ENCODE measurements at places on chromosomes 7 and 10.
A peak's percentile ranks its signal among the peaks of the same experiment; 100 is the strongest.

DNA sequence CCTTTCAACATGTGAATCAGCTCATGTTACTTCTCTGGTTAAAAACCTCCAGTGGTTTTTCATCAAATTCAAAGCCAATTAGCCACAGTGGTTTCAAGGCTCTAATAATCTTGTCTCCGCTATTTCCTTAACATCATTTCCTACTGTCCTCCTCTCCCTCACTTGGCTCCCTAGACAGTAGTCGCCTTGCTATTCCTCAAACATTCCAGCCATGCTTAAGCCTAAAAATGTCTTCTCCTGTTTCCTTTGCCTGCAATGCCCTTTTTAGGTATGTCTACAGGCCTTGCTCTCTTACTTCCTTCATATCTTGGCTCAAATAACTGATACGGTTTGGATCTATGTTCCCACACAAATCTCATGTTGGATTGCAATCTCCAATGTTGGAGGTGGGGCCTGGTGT lies 779.4 kb upstream of the LRRN3 start:
- no peak for DNase-seq

DNA sequence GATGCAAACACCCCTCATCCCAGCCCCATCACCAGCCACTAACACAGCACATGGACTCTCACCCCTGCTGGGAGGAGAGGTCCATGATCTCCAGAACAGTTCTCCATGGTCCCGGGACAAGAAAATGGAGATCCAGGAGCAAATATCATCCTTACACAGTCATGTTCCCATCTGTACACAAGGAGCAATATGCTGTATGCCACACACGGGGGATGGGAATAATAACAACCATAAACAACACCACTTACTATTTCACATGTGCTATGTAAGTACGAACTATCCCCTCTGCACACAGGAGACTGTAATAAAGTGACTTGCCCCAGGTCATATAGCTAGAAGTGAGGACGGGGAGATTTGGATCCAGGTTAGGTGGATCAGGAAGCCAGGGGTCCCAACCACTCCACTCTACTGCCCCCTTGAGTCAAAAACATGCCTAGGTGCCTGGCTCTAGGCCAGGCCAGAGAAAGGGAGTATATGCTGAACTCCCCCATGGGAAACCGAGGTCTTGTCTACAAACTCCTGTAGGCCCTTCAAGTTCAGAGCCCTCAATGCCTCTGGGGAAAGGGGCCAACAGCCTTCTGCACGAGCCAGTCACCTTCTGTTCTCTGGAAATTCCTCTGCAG lies 34.1 kb downstream of the LRRC20 start:
- no peak for DNase-seq

DNA sequence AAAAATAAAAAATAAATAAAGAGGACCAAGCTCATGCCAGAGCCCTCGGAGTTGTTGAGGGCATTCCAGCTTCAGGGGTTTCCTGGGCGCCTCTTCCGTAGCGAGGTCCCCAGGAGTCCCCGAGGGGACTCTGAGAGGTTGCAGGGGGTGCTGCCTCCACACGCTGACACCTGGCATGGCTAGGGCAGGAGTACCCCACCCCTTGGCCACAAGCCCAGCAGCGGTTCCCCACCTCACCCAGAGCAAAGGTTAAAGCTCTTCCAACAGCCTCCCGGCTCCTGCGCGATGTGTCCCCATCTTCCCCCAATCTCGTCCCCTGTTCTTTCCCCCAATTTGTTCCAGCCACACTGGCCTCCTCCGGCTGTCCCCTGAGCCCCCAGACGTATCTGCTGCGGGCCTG lies 4.5 kb downstream of the AMZ1 start:
- no peak for DNase-seq

GRCh38 chr10:50291261-50291850 lies 40.0 kb upstream of the ASAH2 start:
- DNase-seq: no peak

- no peak for DNase-seq
These were observed 11.1 kb downstream of the FAM53B start for GRCh38 chr10:124732931-124733570.

GRCh38 chr7:78792624-78793023 lies 660.8 kb downstream of the MAGI2 start:
- no peak for DNase-seq

GRCh38 chr7:67896721-67897120 lies 900.1 kb downstream of the TYW1 start:
- DNase-seq: no peak

DNA sequence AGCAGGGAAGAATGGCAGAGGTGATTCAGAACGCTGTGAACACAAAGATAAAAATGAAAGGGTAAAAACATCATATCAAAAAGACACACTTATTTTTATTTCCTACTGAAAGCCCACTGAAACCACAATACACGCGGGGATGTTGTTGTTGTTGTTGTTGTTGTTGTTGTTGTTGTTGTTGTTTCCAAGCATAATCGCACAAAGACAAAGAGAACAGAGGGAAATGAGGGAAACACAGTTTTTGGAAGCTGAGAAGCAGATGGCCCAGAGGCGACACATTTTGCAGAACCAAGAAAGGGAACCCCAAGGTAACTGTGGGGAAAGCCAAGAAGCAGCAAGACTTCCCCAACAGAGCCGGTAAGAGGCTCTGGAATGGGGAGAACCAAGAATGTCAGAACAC lies 113.9 kb downstream of the PARD3 start:
- DNase-seq: no peak

GRCh38 chr10:30747633-30748032 lies 118.1 kb upstream of the LYZL2 start:
- DNase-seq: no peak

DNA sequence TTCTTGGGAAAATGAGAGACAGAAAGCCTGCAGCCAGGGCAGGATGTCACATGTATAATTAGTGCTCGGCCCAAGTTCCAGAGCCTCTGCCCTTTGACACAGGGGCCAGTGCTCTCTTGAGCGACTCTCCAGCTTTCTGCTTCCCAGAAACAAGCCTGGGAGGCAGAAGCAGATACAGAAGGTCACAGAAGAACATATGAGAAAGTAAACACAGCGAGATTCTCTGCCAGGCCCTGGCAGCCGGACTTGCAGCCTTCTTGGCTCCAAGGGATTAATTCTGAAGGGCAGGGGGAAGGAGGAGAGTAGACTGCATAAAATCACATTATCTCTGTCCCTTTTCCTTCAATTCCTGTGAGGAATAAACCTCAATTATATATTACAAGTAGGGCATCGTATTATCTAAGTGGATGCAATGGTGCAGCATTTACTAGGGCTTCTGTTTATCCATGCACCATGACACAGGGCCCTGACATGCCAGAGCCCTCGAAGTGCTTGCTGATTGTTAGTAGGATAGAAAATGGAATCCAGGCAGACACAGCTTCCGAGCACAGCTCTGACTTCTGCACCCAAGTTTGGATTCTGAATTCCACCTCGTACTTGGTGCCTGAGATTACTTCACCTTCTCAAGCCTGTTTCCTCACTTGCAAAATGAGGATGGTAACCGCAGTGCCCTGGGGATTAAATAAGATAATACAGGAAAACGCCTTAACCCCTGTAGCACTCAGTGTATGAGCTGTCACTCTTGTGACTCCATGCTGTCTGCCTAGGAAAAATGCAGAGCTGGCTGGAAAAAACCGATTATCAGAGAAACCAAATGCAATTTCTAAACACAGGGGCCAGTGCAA lies 536.5 kb downstream of the TNS3 start:
- DNase-seq: no peak

- DNase-seq: no peak
These were observed 328.4 kb upstream of the NFE2L3 start for GRCh38 chr7:25823571-25823970.

- DNase-seq: no peak
These were observed 105.6 kb downstream of the CDK6 start for GRCh38 chr7:92730808-92731207.

GRCh38 chr10:26573674-26574073 lies 123.8 kb upstream of the PDSS1 start:
- no peak for DNase-seq

DNA sequence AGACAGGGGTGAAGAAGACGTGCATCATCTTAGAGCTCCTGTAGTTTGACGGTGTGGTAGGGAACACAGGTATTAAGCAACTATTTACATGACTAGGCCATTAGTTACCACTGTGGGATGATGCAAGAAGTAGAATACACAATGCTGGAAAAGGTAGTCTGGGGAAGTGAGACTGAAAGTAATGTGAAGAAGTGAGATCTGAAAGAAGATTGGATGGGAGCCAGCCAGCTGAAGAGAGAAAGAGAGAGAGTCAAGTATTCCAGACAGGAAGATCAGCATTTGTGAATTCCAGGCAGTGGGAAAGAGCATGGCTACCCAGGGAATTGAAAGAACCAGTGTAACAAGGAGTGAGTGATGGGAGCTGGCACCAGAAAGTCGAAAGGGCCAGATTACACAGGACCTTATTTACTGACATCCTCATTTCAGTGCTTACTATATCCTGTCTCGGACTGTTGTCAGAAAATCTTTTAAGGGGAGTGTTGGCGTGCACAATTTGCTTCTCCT lies 4.0 kb upstream of the CFAP58 start:
- no peak for DNase-seq

- no peak for DNase-seq
These were observed 78.1 kb upstream of the PHYHIPL start for GRCh38 chr10:59098387-59098786.

GRCh38 chr7:73920406-73921134 lies 59.6 kb downstream of the TMEM270 start:
- no peak for DNase-seq

GRCh38 chr10:66931949-66932343 lies 6.1 kb downstream of the LRRTM3 start:
- DNase-seq: peak; percentile 80

DNA sequence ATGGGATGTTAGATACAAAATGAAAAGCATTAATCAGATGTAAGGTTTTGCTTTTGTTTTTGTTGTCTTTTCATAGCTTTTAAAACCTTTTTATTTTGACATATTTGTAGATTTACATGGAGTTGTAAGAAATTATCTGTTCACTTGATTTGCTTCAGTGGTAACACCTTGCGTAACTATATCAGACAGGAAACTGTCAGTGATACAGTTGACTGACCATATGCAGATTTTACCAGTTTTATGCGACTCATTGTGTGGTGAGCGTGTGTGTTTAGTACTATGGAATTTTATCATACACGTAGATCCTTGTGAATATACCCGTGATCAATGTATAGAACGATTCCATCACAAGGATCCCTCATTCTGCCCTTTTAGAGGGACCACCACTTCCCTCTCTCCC lies 701.4 kb downstream of the SUGCT start:
- DNase-seq: no peak

DNA sequence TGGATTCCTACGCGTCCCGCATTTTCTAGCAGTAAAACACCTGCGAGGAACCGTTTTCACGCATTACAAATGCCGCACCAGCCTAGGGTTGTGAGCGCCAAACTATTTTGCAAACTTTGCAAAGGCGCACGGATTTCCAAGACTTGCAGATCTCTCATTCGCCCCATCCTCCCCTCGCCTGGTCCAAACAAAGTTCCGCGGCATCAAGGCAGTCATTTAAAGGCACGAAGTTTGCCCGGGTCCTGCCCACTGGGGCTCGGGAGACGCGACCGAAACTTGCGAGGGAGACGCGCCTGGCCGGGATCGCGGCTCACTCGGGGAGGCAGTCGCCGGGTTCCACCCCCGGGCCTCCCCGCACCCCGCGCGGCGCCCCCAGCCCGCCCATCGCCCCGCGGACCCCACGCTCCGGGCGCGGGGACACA lies 613 bp downstream of the USP6NL start:
- DNase-seq: no peak

- DNase-seq: no peak
These were observed 1.4 kb downstream of the MYO1G start for GRCh38 chr7:44977304-44977958.

- no peak for DNase-seq
These were observed 116.7 kb upstream of the TMEM106B start for GRCh38 chr7:12094365-12094921.

- no peak for DNase-seq
These were observed 99.5 kb upstream of the TNRC18 start for GRCh38 chr7:5523052-5523711.

GRCh38 chr7:90401989-90402388 lies 1.3 kb upstream of the CLDN12 start:
- no peak for DNase-seq

DNA sequence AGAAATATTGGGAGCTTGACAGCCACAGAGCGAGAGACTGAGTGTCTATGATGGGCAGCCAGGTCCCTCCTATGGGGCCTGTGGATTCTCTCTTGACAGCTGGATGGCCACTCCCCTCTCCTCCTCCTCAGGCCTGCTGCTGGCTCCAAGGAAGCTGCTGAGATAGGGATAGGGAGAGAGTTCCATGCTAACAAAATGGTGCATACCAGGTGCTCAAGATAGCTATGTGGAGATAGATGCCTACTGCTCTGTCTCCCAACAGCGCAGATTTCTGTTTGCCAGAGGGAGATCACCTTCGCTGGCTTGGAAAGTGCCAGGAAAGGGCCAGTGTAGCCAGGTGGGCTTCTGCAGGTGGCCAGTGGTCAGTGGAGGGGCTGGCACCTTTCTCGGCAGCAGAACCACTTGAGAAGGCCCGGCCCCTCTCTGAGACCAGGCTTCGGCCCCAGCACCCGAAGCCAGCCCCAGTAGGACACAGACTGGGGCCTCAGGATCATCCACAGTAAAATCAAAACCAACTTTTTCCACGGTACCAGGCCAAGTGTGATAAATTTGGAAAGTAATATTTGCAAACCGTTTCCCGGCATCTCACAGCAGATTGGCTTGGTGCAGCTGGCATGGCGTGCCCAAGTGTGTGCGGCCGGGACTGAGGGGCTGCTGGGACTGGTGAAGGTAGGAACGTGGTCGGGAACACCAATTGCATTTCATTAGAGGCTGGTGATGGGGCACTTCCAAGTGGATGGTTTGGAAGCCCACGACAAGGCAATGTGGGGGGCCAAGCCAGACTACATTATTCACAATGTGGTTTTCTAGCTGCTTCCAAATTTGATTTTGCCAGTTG lies 139.6 kb downstream of the PTPN20 start:
- DNase-seq: no peak

GRCh38 chr10:120738658-120739057 lies 112.5 kb upstream of the WDR11 start:
- no peak for DNase-seq

DNA sequence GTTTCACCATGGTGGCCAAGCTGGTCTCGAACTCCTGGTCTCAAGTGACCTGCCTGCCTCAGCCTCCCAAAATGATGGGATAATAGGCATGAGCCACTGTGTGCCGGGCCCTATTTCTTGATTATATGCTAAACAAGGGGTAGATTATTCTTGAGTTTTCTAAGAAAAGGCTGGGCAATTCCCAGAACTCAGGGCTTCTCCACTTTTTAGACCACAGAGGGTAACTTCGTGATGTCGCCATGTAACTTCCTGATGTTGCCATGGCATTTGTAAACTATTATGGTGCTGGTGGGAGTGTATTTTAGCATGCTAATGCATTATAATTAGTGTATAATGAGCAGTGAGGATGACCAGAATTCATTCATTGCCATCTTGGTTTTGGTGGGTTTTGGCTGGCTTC lies 35.8 kb downstream of the OTUD1 start:
- no peak for DNase-seq

Data from putamen (tissue), 1 donor.